ENCODE measurements at places on chromosomes 4 and X. TPM values are rescaled to one million over a fixed set of nuclear protein-coding genes. Genes with fewer than 3 reads are reported as not detected.

DNA sequence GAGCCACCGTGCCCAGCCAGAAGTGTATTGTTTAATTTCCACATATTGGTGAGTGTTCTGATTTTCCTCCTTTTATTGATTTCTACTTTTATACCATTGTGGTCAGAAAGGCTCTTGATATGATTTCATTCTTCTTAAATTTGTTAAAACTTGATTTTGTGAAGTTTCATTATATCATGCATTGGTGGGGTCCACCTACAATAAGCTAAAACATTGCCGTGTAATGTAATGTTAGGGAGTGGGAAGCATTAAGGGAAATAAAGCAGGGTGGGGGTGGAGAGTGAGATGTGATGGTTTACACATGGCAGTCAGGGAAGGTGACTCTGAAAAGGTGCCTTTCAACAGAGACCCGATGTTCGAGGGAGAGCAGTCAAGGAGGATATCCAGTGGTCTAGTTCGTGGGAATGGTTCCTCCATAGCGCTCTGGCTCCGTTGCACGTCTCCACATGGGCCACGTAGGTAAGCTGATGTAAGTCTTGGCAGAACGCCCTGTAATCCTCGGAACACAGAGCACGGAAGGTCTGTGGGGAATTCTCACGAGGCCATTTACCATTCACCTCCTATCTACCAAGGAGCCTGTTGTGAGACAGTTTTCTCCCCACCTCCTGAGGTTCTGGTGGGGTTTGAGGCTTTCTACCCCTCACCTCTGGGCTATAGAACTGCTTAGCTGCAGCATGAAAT, 7.7 kb upstream of the WDR13 start:
- no peak for DNase-seq

DNA sequence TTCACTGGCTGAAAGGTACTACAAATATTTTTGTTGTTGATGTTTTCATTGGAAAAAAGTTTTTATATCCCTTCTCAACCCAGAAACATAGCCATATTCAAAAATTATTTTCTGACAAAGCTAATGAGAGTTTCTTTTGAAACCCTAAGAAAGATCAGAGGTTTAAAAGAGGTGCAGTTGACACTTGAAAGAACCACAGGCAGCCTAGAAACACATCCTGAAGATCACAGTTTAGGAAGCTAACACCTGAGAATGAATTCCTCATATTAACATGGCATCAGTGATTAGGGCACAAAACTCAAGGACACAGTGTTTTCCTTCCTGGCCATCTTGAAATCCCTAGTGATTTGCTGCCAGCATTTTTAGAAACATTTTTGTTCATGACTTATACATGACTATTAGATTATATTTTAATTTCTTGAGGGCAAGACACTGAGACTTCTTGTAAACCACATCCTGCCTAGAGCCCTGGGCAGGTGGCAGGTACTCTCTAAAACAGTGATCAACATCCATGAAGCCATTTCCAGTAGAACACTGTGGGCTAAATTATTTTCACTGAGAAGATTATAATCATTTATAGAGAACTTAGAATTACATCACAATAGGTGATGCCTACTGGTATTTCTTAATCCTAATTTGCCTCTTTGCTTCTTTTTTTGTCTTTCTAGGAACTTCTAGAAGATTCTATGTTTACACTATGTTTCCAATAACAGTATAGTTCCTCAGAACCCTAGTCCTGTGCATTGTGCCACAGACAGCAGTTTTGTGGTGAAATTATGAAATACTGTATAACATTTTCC, 80.0 kb downstream of the ARSJ start:
- no peak for DNase-seq

The NEUROG2 gene
- 0.03 TPM for total RNA-seq

DNA sequence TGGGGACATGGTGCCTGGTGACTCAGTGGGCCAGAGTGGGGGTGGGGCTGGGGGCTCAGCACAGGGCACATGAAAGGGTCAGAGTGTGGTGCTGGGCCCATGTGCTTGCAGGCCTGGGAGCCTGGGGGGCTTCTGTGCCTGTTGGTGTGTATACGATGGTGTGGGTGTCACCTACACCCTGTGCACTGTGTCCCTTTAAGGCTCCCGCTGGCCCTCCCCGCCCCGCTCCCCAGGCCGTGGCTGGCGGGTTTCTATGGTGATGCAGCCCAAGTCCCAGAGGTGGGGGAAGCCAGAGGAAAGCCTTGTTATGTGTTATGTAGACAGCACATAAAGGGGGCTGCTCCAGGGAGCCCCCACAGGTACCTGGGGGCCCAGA, 5.5 kb downstream of the L1CAM start:
- DNase-seq = no peak

All from SJSA1 (cell line).